Ureter (tissue), 1 donor: ENCODE measurements at places on chromosomes 1 and 21.

GRCh38 chr1:50278961-50279360 is 144.3 kb downstream of the DMRTA2 start:
- DNase-seq, result no peak

DNA sequence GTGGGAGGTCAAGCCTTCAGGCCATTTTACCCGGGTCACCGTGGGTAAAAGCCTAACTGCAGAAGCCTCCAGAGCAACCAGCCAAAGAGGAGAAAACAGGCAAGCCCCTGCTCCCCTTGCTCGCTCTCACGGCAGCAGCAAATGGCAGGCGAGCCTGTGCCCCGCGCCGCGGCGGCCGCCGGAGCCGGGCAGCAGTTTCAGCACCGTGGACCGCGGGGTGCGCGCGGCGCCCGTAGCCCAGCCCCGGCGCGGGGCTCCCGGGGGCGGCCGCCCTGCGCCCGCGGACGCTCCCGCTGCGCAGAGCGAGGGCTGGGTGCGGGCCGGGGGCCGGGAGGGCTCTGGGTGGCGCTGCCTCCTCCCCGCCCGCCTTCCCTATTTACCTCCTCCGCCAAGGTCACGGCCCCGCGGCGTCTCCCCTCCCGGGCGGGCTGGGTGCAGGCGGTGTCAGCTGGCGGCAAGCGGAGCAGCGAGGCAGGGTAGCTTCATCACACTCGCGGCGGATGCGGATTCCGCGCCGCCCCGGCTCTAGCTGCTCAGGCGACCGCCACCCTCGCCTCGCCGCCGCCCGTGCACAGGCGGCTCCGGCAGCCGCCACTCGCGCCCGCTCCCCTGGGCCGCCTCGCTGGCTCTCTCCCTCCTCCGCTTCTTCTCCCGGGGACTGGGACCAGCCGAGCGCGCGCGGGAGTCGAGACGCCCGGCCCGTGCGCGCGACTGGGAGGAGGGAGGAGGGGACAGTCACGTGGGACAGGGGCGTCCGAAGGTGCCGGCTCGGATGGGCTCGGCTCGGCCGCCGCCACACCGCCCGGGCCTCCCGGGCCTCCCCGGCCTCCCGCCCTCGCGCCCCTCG is at the start of gene RGS7:
Gene RGS7 (minus strand): TSS at position 687 of the 847 bp plus-strand sequence.
- DNase-seq, result peak; percentile 49

DNA sequence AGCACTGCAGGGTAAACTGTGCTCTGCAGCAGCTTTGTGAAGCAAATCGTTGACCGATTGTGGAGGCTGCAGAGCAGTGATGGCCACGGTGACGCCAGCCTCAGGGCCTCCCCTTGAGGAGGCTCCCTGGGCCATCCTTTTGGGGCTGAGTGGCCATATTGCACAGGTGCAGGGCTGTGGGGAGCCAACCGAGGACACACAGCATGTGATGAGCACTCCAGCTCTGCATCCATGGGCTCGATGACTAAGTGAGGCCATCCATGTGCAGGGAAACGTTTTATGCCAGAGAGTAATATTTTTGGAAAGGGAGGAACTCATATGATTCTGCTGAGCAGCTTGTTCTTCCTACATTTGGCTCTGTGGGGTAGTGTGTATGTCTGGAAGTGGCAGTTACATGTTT is 24.6 kb downstream of the KCNK1 start:
- no peak for DNase-seq

- DNase-seq, result no peak
Observed at GRCh38 chr1:6116137-6116536, 64.0 kb downstream of the CHD5 start.

- DNase-seq, result no peak
Observed at GRCh38 chr1:64033667-64034220, 169.7 kb upstream of the UBE2U start.

- DNase-seq, result no peak
Observed at GRCh38 chr1:84584126-84584525, 9.9 kb upstream of the CTBS start.

- no peak for DNase-seq
Observed at GRCh38 chr1:166470014-166470413, 303.2 kb upstream of the FAM78B start.

- DNase-seq, result no peak
Observed at GRCh38 chr1:228371741-228372182, 34.9 kb downstream of the TRIM11 start.

DNA sequence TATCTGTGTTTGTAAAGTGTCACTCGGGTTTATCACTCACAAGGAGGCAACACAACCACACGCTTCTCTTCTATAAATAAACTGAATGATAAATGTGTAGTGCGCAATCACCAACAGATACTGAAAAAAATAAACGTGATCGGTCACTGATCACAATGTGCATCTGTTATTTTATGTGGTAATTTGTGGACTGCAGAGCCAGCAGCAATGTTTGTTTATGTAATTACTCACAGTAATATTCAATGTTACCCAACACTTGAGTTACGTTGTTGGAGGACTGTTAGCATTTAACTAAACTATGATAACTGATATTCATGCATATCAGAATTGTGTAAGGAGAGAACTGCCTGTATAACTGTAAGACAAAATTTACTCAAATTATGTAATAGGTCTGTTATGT is 129.6 kb downstream of the USH2A start:
- no peak for DNase-seq

- no peak for DNase-seq
Observed at GRCh38 chr1:214416417-214416816, 135.0 kb downstream of the PTPN14 start.

- DNase-seq, result peak; percentile 76
Observed at GRCh38 chr21:41425954-41426675, at the start of gene MX1. MX1 (plus strand) TSS chr21:41426239; CDS start chr21:41432071, 5,832 bp downstream.
